ENCODE measurements at places on chromosomes 11 and 22. TPM values are rescaled to one million over a fixed set of nuclear protein-coding genes. Genes with fewer than 3 reads are reported as not detected.

DNA sequence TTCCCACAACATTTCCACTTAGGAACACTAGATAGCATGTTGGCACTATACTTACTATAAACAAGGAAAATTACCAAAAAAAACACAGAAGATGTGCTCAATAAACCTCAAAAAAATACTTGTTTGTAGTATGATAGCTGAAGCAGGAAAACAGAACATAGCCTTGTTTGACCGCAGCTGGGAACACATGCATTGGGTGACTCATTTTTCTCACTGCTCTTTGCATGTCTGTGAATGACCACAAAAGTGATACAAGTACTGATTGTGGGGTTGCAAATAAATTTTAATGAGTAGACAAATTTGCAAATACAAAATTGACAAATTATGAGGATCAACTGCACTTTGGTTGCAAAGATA lies 22.8 kb upstream of the GUCY1A2 start:
- no peak for DNase-seq

DNA sequence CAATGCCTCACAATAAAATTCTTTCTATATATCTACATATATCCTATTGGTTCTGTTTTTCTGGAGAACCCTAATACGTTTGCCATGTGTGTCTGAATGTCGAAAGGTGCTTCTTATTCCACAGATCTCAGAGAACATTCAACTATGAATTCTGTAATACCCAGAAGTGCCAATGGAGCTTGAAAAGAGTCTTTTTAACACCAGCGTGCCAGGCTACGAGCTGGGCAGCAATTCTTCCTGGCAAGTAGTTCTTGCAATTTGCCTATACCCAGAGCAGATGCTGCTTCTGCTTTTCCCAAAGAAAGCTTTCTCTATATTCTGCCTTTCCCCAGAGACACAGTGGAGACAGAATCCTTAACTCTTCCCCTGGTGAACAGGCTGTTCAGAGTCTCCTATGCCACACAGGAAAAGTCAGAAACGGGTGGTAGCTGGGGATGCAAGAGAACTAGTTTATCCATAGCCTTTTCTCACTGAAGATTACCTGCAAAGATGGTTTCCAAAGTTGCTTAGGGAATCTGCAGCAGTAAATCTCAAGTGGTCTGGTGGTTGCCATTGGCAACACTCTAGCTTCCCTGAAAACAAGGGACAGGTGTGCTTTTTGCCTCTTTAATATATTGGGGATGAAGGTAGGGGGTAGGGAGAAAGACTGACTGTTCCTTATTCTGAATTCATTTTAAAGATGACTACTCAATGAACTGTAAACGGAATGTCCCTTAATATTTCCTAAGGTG lies 16.8 kb upstream of the PAFAH1B2 start:
- DNase-seq: no peak

DNA sequence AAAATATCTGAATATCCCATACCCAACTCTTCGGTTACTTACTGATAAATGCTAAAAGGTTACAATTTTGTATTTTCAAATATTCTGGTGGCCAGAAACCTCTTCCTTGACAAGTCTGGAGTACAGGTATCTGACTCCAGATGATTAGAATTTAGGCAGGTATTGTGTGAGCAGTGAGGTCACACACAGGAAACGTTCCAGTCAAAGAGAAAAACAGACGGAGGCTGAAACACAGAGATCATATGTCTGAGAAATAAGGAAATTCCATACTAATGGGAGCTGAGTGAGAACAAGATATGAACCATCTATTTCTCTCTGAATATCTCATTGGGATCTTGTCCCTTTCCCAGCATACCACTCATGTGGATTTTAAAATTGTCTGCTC lies 89.4 kb upstream of the IGLL5 start:
- no peak for DNase-seq

GRCh38 chr11:68844376-68844775 lies 2.7 kb upstream of the CPT1A start:
- no peak for DNase-seq

- peak; percentile 90 for DNase-seq
Observed at GRCh38 chr22:30208631-30209603, 37.6 kb downstream of the LIF start.

DNA sequence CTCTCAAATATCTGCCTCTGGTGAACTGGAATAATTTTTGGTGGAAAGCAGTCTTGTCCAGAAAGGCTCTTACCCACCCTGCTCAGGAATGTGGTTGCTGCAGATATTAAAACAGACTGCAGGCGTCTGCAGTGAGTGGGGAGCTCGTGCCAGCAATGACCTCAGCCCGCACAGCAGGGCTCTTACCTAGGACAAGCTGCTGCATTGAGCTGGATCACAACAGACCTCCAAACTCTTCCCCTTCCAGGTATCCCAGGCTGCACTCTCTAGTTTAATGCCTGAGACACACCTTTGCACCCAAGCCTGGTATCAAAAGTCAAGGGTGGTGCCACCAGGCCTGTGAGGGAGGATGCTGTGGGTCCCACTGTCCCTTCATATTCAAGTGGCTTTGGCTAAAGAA lies 69.7 kb upstream of the CDON start:
- DNase-seq: peak; percentile 91

- DNase-seq: no peak
Observed at GRCh38 chr11:75090671-75091177, 6.0 kb downstream of the OR2AT4 start.

DNA sequence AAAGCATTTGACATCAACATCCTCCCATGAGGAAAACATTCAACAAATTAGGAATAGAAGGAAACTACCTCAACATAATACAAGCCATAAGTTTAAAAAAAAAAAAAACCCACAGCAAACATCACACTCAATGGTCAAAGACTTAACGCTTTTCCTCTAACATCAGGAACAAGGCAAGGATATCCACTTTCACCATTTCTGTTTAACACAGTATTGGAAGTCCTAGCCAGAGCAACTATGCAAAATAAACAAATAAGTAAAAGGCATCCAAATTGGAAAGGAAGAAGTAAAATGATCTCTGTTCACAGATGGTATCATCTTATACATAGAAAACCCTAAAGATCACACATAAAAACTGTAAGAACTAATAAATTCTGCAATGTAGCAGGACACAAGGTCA lies 13.1 kb downstream of the FXYD6 start:
- DNase-seq: no peak

DNA sequence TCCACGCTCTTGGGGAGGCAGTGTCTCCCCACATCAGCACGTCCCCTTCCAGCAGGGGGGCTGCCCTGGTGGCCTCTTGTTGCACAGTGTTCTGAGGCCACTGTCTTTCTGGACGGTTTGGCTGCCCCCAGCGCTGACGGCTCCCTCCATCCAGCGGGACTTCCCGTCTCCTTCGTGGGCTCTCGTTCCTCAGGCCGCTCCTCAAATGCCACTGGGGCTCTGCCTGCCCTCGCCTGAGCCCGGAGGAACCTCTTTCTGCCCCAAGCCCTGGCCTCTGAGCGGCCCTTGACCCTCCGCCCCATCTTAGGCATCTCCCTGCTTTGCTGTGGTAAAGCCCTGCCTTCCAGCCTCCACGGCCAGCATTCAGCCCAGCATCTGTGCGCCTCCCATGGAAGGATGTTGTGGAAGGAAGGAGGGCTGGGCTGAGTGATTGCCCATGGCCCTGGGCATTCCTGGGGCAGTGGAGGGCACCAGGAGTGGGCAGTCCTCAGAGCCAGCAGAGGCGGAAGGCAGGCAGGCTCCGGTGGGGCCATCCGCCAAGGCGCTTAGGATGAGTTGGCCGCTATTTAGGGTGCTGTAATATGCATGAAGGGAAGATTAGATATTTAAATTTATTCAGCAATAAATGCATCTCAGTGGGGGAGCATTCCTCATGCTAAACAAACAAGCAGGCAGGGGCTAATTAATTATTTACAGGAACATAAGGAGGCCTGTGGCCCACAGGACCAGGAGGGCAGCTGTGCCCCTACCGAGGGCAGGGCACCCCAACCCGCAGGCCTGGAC lies 17.8 kb downstream of the OTUB1 start:
- DNase-seq: no peak

Gene APOL3
- 19.3 TPM for total RNA-seq

Gene RIMBP3B
- not detected for total RNA-seq

Gene SCN4B
- total RNA-seq: not detected

Gene CDHR5
- total RNA-seq: 7.9 TPM

Gene TEX54
- not detected for total RNA-seq

All from stomach (tissue), 19 donors.